ENCODE measurements at places on chromosomes 11 and 22.

DNA sequence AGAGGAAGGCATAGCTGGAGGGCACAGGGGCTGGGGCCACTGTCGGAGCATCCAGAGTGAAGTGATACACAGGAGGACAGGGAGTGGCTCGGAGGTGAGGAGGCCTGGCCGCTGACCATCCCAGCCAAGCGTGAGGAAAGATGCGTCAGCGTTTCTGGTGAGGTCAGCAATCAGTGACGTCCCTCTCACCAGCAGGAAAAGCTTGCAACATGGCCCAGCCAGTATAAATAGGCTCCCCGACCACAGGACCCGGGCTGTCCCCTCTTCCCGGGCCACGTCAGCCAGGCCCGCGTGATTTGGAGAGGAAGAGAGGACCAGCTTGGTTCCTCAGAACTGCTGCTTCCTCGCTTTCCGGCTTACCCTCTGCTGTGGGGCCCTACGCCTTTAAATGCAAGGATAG, 4.2 kb upstream of the OSM start:
- DNase-seq: no peak

DNA sequence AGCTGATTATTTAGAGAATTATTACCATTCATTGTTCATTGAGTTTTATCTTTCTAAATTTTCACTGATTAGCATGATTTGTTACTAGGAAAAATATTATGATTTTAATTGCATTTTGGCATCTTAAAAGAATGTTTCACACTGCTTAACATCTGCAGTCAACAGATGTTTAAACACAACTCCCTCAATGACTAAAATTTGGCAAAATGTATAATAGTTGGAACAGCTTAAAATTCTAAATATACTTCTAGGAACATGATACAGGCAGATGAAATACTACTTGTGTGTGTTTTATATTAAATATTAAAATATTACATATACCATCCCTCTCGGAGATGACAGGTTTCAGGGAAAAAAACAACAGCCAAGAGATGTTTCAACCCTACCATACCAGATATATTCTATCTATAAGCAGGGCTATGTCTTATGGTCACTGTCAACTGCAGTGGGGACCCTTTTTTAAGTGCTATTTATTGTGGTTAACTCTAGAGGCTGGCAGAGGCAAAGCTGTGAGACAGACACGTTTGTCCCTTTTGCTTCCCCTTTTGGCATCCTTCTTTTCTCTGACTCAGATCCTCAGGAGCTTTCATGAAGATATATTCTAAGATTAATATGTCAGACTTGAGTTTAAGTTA, 81.9 kb downstream of the BDNF start:
- no peak for DNase-seq

- no peak for DNase-seq
These were observed 34.6 kb downstream of the A4GALT start for GRCh38 chr22:42685941-42686653.

GRCh38 chr11:122405547-122406341, 249.8 kb upstream of the UBASH3B start:
- peak; percentile 48 for DNase-seq

DNA sequence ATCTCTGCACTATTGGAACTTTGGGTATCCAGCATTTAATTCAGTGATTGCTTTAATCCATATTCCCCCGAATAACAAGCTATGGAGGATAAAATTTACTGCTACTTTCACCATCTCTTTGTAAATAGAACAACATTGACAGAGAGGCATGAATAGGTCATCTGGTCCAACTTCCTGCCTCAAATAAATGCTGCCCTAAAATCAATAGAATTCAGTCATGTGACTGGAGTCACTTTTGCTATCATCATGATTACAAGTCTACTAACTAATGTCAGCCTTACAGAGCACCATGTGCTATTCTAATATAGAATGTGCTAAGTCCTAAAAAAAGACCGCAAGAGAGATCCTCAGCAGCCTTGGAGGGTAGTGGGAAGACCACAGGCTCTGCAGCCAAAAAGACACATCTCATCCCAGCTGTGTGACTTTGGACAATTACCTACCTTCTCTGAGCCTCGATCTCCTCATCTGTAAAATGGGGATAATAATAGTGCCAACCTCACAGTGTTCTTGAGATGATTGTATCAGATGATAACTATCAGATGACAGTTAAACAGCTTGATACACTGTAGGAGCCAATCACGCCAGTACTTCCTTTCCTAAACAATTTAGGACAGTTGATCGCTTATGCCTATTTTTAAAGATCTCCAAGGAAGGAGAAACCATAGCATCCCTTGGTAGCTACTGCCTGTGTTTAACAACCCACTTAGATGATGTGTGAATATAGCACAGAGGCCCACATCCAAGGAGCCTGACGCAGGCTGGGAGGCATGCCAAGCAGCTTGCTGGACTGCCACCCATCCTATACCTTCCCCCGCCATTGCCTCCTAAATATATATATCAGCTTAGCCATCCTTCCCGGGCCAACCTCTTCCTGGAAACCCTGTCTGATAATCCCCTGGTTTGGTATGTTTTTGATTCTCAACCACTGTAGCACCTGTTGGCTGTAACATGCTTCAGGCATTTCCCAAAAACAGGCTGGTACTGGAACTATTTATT, 77.3 kb upstream of the PHF21A start:
- DNase-seq: no peak

- no peak for DNase-seq
These were observed 14.9 kb downstream of the KDELR3 start for GRCh38 chr22:38482662-38483308.

- DNase-seq: no peak
These were observed 339.1 kb upstream of the API5 start for GRCh38 chr11:42972741-42973140.

DNA sequence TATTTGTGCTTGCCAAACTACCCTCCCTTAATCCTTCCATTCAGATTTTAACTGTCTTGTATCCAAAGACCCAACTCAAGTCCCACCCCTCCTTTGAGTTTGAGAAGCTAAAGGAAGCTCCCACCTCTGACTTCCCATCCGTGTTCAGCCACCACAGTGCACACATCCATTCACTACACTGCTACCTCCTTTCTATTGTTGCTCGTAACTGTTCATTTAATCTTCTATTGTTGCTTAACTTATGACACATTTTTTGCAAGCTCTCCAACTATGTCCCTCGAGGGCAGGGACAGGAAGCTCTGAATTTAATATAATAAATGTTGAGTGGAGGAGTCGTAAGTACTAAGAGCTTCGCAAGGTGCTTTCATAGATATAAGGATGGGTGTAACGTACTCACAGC, 10.4 kb downstream of the LARGE1 start:
- no peak for DNase-seq

GRCh38 chr22:48104102-48104738, 1341.8 kb downstream of the TBC1D22A start:
- no peak for DNase-seq

DNA sequence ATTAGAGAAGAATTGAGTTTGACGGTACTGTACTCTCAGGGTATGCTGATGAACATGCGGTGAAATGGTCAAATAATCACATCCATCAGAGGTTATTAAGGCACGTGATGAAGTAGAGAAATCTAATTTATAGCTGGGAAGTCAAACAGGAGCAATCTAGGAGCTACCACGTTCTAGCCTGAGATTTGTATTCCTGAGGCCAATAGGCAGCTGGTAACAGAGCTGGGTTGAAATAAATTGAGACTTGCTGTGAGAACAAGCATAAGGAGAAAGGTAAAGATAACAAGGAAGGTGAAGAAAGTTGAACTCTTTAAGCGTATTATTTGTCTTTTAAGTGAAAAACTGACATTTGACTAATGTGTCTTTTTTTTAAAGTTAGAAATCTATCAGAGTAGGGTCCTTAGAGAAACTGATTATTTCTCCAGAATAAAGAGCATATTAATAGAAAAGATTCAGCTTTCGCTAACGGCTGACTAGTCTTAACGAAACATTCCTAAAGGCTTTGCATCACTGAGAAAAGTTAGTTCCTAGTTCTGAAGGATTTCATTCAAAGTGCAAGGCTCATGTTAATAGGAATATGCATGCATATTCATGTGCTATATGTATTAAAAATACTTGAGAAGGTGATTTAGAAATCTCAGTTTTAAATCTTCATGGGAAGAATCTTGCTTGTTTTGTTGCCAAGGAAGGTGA, 5.2 kb upstream of the WEE1 start:
- no peak for DNase-seq

DNA sequence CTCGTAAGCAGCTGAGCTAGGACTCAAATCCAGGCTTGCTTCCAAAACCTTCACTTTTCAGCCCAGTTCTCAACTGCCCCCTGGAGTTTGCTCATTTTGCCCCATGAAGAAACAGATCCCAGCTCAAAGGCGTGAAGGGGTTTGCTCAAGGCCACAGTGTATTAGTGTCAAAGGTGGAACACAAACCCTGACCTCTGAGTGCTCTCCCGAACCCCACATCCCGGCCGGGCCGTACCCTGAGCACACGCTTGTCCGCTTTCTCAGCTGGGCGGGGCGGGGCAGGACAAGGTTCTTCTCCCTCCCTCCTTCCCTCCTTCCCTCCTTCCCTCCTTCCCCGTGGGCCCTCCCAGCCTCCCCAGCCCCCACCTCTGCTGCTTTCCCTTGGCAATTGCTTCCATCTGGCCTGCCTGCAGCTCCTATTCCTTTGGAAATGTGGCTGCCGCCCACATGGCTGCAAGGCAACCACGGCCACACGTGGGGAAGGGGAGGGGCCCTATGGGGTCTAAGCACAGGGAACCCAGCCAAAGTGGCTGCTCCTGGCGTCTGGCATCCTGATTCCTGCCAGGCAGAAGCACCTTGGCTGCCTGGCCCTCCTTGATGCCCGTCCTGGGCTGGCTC, 4.1 kb downstream of the ST3GAL4 start:
- no peak for DNase-seq

DNA sequence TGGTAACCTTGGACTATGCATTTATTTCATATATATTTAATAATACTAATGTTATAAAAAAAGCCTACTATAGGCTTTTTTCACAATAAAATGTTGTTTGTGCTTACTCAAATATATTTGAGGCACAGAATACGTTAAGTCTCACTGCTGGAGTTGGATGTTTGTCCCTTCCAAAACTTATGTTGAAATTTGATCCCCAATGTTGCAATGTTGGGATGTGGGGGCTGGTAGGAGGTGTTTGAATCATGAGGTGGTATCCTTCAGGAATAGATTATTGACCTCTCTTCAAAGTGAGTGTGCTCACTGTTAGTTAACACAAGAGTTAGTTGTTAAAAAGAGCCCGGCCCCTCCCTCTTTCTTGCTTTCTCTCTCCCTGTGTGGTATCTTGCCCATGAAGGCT, 1295.9 kb downstream of the JRKL start:
- no peak for DNase-seq

GRCh38 chr11:2380807-2381350, 3.8 kb downstream of the CD81 start:
- no peak for DNase-seq

GRCh38 chr11:46898396-46899095, 19.8 kb downstream of the LRP4 start:
- DNase-seq: no peak

- DNase-seq: peak; percentile 71
These were observed 1.3 kb downstream of the SERPING1 start for GRCh38 chr11:57598831-57599155.

DNA sequence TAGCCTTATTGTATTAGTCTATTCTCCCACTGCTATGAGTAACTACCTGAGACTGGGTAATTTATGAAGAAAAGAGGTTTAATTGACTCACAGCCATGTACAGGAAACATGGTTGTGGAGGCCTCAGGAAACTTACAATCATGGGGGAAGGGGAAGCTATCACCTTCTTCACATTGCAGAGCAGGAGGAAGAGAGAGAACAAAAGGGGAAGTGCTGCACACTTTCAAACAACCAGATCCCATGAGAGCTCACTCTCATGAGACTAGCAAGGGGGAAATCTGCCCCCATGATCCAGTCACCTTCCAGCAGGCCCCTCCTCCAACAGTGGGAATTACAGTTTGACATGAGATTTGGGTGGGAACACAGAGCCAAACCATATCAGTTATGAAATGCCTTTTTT, 179.4 kb downstream of the ARHGAP42 start:
- DNase-seq: no peak

DNA sequence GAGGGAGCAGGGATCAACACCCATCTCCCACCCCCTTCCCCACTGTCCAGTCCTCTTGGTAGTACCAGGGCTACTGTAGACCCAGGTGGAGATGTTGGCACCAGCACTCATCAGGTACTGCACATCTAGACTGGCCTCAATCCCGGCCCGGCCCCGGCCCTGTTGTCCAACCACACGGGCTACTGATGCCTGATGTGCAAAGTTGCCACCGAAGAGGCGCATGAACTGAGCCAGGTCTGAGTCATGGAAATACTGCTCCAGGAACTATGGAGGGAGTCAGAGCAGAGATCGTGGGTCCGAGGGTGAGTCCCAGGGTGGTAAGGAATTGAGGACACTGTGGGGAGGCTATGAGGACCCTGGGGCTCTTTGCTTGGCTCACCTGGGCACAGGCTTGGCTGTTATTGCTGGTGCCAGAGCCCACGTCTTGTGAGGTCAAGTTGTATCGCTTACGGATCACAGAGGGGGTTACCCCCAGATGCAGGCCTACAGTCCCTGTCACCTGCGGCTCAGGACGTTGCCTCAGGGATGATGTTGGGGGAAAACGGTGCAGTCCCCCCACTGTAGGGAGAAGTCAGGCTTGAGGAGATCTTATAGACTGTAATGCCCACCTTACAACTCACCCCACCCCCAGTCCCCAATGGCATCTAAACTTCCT, 2.5 kb downstream of the TPP1 start:
- DNase-seq: no peak

DNA sequence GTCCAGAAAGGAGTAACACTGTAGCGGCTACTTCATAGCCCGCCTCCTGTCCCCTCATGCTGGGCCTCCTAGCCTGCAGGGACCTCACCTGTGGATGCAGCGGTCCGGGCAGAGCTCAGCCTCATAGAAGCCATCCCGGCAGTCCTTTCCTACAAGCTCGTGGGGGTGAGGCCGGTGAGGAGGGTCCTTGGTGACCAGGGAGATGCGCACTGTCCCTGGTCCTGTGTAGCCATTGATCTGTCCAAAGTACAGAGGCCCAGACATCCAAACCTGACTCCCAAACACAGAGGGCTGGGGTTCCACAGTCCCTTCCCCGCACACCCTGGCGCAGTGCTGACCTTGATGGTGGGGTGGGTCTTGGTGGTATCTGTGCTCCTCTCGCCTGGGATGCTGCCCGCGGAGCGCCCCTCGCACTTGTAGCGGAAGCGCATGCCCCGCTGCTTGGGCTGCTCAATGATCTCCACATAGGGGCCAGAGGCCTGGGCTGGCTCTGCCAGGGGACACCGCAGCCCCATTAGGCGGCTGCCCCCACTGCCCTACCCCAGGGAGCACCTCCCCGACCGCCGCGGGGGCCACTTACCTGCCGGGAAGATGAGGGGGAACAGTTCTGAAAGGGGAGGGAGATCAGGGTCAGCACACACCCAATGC, 993 bp downstream of the RELA start:
- DNase-seq: no peak

Data from NCI-H226 (cell line).